ENCODE measurements at places on chromosomes 6 and 20.
A peak's percentile ranks its signal among the peaks of the same experiment; 100 is the strongest.

DNA sequence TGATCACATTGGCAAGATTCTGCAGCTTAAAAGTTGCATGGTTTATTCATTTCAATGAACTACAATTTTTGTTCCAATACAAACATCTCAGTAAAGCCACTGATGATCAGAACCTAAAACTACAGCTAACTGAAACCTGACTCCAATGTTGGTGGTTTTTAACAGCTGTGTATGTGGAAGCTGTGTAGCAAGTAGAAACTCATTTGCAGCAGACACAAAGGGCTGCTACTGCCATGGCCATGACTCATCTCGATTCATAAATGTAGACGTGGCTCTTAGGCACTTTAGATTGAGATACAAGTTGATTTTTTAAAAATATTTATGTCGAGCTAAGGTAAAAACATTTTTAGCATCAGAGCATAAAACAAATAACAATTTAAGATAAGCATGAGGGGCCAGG, 19.5 kb upstream of the MAP3K4 start:
- no peak for DNase-seq

GRCh38 chr20:63735859-63736718, at the start of gene LIME1:
Gene LIME1, plus strand, starts transcription at chr20:63736664. Its CDS starts 886 bp downstream, at chr20:63737550.
- peak; percentile 48 for DNase-seq

- no peak for DNase-seq
These were observed 42.7 kb downstream of the RAMACL start for GRCh38 chr6:166543603-166544295.

DNA sequence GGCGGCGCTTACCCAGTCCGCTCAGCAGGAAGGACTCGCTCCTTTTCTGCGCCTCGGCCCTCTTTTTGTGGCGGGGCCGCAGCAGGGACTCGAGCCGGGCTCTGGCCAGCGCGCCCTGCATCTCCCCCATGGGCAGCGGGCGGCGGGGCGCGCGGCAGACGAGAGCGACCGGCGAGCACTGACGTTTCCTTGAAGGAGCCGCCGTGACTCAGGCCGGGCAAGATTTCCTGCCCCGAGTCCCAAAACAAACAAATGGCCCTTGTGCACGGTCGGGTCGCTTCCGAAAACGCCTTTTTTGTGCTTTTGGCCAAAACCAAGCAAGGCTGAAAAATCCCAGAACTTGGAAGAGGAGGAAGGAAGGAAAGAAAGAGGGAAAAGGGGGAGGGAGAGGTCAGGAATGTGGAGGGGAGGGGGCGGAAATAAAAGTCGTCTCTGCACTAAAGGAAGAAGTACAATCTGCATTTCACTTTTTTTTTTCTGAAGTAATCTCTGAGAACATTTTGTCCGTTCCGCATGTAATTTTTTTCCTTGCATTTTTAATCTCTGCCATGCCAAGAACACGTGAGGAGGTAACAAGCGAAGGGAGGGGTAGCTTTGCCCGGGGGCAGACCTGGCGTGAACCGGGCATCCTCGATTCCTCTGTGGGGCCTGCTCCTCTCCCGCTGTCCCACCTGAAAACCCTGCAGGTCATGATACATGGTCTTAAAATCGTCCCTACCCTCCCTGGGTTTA, 123.3 kb upstream of the SLC2A12 start:
- peak; percentile 47 for DNase-seq

- DNase-seq = no peak
These were observed 95.1 kb upstream of the IYD start for GRCh38 chr6:150273457-150274309.

DNA sequence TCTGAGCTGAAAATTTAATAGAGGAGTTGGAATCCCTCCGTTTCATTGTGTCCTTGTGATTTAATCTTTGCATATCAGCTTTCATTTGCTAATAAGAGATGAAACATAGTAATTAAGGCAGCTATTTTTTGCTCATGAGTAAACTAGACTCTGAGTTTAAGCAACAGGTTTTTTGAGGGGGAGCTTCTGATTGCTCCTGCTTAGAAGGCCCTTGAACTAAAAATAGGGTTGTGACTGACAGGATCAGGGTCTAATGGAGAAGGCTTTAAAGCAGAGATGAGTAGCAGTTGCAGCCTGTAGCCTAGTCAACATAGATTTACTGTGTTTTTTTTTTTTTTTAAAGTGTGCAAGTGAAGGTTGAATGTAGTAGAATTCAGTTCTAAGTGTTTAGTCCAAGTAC, 17.4 kb downstream of the HSF2 start:
- DNase-seq = no peak

DNA sequence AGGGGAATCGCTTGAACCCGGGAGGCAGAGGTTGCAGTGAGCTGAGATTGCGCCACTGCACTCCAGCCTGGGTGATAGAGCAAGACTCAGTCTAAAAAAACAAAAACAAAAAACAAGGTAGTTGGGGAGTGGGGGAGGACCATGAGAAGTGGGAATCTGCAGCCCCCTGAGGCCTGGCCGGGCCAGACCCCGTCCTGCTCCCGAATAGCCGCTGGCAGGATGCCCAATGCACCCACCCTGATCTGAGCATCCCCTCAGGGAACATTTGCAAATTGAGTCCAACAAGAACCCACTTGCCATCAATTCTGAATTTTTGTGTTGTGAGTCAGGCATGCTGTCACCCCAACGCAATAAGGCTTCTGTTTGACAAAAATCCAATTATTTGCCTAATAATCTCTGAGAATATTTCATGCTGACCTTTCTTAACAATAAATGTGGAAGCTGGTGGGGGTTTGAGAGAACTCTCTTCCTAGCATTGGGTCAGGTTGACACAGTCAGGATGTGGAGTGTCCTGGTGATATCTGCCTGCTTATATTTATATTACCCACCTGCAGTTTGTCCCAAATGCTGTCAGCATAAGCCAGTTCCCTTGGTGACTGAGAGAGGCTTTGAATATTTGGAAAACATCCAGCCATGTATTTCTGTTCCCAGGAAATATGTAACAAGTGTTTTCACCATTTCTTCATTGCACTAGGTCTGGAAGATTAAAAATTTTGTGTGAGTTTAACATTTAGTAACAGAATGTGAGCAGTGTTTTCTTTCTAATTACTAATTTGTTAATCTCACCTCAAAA, 28.4 kb upstream of the FRMD1 start:
- no peak for DNase-seq

GRCh38 chr6:124870611-124871459, 91.4 kb upstream of the RNF217 start:
- no peak for DNase-seq

Measured in stimulated activated CD4-positive, alpha-beta T cell treated with anti-CD3 and anti-CD28 coated beads, Interleukin-1b, Interleukin-23, amount 100 ng/mL, for 48 hours (primary cell).